ENCODE measurements at places on chromosomes 16 and 17. TPM values are rescaled to one million over a fixed set of nuclear protein-coding genes. Genes with fewer than 3 reads are reported as not detected.

DNA sequence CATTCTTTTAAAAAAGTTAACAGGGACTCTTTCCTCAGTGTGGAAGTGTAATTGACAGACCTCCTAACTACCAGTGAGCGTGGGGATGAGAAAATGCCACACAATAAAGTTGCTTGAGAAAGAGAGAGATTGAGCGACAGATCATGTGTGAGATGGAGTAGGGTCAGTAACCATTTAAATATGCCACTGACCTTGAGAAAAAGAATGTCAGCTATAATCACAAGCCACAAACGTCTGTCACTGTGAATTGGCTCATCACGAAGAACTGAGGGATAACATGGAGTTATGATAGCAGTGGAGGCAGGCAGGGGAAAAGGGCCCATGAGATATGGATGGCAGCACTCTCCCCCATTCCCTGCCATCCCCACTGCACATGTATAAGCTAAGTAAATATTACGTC is 253.9 kb downstream of the SLC39A11 start:
- no peaks in the 10 kb centered on the region for H3K4me1 ChIP-seq
- no peak for DNase-seq

DNA sequence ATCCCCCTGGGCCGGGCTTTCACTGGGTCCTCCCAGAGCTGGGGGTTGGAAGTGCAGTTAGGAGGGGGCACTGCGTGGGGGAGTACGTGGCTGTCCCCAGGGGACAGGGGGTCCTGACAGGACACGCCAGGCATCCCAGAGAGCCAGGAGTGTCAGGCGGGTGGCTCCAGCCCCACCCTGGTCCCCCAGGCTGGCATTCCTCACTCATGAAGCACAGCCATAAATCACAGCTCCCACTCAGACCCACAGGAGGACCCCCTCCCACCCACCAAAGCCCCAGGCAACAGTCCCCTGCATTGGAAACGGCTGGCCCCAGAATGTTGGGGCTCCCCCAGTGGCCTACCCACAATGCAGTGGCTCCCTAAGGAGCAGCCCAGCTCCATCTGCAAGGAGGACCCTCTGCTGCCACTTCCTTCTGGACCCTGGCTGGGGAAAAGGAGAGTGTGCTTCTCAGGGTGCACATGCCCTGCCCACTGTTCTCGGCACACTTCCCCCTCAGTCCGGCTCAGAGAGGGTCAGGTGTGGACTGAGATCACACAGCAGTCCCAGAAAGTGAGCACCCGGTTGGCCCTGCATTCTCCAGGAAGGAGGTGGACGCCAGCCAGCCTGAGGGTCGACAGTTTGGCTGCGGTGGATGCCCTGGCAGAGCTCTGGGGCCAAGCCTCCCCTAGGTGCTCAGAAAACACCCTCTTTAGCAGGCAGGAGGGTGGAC is 7.3 kb upstream of the FOXN1 start:
- no peak for DNase-seq
- no peaks in the 10 kb centered on the region for H3K27me3 ChIP-seq
- no peaks in the 10 kb centered on the region for H3K36me3 ChIP-seq
- no peak overlapping the region for H3K27ac ChIP-seq
- H3K4me1 ChIP-seq, result no peaks in the 10 kb centered on the region

DNA sequence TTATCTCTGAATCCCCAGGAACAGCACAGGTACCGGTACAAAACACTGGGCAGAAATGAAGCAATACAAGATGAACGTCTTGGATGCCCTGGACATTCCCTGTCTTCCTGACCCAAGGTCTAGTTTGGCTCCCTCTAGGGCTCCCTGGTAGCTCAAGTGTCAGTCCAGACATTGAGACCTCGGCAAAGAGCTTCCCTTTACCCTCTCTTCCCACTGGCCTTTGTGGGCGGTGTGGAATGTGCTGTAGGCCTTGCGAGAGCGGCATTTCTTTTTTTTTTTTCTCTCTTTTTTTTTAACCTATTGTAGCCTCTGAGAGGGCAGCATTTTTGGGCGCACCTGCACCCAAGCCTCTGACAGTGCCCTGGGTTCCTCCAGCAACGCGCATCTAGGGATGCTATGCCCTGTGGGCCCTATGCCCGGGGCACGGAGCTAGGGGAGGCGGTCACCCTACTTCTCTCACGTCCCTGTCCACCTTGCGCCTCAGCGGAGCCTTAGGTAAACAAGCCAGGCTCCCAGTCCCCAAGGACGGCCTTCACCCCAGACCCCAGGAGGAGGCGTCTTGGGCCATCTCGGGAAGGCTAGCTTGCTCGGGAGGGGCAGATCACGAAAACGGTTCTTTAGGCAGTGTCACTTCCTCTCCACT is 1.2 kb upstream of the NFATC3 start:
- H3K36me3 ChIP-seq, result peaks cover under 1% of the 10 kb centered on the region
- peak overlapping the region; percentile 87 for H3K4me3 ChIP-seq
- peak overlapping the region; percentile 95 for H3K27ac ChIP-seq
- H3K4me1 ChIP-seq, result peaks cover 66% of the 10 kb centered on the region
- DNase-seq, result no peak

INPP5K gene
- 278 TPM for total RNA-seq

Measured in natural killer cell (primary cell).